ENCODE measurements at places on chromosomes 11 and 22.

GRCh38 chr22:33605221-33605620, 315.1 kb downstream of the LARGE1 start:
- no peak for DNase-seq

DNA sequence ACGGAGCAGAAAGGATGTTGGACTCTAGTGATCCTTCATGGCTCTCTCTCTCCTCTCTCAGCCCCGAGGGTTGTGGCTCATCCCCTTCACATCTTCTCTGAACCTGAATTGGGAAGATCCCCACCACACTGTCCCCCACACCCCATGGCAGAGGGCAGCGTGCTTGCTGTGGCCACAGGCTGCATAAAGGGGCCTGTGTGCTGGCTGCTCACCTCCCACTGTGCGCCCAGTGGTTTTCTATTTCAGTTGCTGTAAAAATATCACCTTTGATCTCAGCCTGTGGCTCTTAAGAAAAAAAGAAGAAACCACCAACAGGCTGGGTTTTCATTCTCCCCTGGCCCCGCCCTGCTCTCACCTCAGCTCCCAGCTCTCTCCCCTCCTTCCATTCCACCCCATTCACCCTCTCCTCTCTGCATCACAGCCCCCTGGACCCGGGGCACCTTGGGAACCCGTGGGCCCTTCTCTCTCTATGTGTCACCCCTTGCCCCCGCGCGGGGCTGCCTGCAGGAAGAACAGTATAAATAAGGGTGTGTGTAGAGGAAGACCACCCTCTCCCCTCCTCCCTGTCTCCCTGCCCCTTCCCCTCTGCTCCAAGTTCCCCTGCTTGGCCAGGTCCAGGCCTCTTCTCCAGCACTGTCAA, 25.8 kb upstream of the WNT11 start:
- DNase-seq, result no peak

- no peak for DNase-seq
These were observed 179.0 kb upstream of the PLET1 start for GRCh38 chr11:112439614-112440013.

- no peak for DNase-seq
These were observed 21.6 kb upstream of the TMA7B start for GRCh38 chr22:39938509-39939111.

DNA sequence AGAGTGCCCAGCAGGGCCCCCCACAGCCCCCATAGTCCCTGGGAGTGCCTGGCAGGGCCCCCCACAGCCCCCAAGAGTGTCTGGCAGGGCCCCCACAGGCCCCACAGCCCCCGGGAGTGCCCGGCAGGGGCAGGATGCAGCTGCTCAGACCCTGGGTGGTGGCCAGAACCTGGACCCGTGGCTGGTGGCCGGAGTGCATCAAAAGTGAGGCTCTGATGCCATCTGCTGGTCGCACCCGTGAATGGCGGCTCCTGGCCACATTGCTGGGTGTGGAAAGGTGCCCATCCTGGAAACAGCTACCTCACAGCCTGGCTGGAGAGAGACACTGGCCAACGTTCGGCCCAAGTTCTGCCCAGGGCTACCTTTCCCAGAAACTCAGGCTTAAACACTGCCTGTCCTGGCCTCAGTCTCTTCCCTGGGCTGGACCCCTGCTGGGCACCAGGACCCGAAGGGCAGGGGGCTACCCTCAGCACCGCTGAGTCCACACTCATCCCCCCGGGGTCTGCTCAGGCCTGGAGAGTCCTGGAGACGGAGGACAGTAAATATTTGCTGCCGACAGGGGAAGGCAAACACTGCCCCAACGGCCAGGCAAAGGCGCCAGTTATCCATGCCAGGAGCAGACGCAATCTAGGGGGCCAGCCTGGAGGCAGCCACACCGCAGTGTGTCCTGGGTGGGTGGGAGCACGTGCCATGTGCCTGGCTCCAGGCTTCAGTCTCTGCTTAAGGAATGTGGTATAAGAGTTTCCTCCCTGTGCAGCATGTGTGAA, 4.4 kb downstream of the INS start:
- DNase-seq, result no peak

DNA sequence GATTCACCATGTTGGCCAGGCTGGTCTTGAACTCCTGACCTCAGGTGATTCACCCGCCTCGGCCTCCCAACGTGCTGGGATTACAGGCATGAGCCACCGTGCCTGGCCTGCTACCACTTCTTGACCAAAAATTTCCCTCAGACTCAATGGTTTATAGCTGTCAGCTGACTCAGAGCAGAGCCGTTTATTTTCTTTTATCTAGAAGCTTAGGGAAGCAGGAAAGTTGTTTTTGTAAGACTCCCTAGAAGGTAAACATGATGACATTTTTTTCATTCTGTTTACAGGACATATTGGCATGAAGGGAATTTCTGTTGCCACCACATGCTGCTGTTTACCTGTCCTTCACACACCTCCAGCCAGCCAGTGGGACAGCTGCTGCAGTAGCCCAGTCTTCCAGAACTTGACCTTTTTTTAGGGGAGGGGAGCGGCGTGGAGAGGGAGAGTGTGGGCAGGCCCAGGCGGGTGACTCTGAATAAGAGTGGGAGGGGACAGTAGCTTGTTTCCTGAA, 56.1 kb upstream of the PTPRJ start:
- no peak for DNase-seq

Measured in NCI-H1436 treated with DMSO at 0.1 percent for 48 hours (cell line).